ENCODE measurements at places on chromosomes 5 and 9.

DNA sequence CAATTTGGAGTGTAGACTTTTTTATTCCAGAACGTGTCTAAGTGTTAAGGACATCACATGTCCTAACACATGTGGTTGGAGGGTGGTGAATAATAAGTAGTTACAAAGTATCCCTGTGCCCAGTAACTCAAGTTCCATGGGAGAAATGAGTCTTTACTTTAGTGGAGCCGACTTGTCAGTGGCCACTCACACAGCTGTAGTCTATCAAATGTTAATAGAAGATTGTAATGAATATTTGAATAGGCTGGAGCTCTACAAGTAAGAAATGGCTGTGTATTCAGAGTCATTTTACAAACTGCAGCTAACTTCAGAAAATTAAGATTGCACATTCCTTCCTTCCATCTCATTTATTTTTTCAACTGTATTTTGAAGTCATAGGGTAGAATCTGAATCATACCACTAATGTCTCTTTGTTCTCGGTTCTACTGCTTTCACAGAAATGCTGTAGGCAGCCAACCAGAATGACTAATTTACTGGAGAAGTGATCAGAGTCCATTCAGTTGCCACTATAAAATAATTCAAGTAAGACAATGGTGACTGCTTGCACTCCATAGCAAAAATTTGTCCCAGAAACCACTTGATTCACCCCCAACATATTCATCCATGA, 394.8 kb downstream of the NR2F1-AS1 start:
- no peak for DNase-seq

DNA sequence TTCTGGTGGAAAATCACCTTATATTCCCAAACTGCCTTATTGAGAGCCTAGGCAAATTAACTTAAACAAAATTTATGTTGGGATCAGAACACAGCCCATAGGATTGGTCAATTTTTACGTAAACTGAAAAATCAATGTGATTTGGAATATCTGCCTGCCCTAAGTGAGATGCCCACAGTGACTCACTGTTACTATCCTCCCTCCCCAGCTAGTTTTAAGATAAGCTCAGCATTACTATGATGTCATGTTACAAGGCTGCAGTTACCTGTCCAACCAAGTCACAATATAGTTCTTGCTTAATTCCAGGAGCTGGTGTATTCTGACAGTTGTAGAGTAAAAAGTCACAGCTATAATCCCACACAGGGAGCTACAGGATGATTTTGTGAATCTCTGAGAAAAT, 23.1 kb downstream of the SKP1 start:
- no peak for DNase-seq

DNA sequence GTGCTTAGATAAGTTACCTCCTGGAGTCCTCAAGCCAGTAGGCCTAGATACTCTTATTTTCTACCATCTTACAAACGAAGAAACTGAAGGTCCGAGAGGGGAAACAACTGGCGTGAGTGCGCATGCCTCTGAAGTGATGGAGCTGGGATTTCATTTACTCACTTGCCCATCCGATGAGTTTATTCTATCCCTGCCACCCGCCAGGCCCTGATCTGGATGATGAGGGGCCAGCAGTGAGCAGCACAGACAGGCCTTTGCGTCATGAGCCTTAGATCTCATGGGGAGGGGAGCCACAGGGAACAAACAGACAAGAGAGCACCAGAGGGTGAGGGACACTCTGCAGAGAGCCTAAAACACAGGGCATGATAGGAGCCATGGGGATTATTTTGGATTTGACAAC, 34.1 kb upstream of the SLC2A8 start:
- no peak for DNase-seq

DNA sequence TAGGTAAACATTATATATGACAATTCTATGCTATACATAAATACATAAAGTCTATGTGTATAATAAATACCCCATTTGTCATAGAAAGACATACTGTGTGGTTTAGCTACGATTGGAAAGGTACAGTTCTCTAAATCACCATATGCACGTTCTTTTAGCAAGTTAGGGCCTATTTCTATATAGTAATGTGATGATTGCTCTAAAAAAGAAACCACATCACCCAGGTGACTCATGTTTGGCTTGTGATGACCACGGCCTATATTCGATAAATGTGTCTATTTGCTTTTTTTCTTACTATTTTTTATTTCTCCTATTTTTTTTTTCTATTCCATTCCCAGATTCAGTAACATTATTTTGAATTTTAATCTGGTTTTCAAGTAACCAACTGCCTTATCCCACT, 34.7 kb downstream of the RETREG1 start:
- DNase-seq = no peak

GRCh38 chr5:60519372-60519771, 180.6 kb downstream of the DEPDC1B start:
- DNase-seq = no peak

DNA sequence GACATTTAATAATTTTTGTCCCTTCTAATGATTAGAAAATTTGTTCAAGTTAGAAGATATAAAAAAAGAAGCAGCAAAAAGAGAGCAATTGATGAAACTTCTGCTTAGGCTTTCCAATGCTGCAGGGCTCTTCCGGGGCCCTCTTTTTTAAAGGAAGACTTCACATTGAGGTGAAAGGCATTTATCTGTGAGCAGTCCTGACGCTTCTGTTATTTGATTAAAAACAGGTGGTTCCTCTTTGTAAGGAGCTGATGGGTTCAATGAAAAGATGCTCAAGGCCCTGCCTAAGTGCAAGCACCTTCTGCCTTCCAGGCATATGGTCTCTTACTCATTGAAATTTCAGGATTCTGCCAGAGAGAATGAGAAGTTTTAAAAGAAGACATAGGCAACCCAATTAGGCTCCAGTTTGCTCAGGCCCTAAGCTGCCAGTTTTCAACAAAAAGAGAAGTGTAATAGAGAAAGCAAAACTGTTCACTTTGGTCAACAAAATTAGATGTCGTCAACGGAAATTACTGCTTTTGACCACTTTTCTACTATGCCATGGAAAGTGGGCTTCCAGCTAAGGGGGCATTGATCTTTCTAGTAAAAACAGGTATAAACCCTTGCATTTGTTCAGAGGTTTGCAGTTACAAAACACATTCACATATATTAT, 100.2 kb downstream of the INSYN2B start:
- DNase-seq = no peak

DNA sequence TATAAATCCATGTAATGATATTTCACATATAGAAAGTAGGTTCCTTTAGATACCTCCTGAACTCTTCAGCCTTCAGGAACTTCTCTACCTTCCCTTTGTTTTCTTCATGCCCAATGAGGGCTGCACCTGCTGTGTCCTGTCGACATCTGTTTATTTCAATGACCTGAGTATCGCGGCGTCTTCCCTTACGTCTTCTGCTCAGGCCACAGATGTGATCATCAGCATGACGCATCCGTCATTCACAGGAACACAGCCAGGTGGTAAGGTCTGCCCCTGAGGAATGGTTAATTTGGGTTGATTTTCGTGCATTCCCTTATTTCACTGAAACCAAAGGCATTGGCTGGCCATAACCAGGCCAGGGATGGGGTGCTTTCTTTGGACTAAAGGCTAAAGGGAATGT, 217.1 kb downstream of the MED10 start:
- DNase-seq = no peak

GRCh38 chr9:73219985-73220626, 68.4 kb downstream of the ANXA1 start:
- DNase-seq = peak; percentile 41

DNA sequence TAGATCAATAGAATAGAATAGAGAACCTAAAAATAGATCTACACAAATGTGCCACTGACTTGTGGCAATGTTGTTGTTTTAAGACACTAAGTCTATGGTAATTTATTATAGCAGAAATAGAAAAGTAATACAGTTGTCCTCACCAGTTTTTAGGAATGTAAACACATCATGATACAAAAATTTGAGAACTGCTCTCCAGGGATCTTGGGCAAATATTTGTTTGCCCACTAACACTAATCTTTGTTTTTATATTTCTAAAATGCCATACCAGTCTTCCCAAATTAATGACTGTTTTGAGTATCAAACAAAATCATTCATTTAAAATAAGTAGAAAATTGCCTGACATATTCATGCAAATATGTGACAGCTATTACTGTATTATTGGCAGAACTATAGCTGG, 297.6 kb downstream of the BRINP1 start:
- no peak for DNase-seq

GRCh38 chr9:35790025-35790384, 1.4 kb upstream of the NPR2 start:
- DNase-seq = no peak

DNA sequence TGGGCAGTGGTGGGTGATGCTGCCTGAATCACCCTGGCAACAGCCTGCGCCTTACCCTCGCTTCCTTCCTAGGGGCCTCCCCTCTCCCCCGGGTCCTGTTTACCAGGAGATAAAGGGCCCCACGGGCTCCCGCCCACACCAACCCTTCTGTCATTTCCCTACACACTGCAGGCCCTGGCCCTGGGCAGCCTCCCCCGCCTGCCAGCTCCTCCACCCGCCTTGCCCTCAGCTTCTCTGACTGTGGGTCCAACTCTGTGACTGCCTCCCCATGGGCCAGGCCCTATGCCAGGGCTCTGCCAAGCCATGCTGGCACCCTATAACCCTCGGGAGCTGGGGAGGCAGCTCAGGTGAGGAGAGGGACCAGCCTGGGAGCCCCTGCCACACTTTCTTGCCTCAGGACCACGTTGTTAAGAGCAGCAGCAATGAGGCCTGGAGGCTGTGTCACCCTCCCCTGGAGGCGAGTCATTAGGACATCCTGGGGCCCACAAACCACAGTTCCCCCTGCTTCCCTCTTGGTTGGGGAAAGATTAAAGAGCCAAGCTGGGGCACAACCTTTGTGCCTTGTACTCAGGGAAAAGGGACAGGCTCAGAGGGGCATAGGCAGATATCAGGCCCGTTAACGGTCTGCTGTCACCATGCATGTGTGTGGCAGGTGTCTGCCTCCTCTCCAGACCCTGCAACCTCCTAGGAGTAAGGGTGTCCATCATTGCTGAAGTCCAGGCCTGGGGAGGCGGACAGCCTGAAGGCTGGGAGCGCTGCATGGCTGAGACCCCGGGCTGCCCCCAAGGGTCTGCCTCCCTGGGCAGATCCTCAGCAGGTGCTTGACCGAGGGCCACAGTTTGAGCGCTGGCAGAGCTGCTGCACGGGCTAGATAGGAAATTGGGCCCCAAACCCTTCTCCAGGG, 2.8 kb downstream of the MGAT4B start:
- peak; percentile 58 for DNase-seq

DNA sequence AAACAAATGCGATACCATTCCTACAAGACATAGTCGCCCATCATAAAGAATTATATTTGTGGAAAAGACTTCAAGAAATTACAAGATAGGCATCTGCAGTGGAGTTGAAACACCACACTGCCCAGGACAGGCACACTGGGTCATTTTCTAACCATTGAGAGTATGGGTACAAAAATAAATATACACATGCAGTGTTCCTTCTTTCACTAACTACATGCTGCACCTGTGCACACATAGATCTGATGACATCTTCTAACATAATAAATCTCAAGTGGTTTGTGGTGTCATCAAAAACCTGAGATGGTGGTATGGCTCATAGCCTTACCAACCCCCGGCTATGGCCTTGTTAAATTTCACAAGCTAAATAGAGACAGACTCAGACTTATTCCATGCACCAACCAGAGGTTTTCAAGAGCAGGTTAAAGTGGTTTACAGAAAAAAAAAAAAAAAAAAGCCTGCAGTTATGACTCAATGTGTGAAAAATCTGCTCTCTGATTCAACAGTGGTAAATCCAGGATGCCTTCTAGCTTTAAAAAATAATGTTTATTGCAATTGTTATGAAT, 12.4 kb upstream of the NFIB start:
- no peak for DNase-seq

DNA sequence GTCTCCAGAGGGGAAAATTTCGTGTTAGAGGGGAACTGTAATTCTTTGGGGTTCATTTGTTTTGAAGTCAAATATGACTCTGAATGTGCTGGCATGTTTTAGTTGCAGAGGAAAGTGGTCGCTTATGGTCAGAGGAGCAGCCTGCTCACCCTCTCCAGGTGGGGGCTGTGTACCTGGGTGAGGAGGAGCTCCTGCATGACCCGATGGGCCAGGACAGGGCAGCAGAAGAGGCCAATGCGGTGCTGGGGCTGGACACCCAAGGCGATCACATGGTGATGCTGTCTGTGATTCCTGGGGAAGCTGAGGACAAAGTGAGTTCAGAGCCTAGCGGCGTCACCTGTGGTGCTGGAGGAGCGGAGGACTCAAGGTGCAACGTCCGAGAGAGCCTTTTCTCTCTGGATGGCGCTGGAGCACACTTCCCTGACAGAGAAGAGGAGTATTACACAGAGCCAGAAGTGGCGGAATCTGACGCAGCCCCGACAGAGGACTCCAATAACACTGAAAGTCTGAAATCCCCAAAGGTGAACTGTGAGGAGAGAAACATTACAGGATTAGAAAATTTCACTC, 13.5 kb downstream of the TXNDC15 start:
- DNase-seq = no peak

DNA sequence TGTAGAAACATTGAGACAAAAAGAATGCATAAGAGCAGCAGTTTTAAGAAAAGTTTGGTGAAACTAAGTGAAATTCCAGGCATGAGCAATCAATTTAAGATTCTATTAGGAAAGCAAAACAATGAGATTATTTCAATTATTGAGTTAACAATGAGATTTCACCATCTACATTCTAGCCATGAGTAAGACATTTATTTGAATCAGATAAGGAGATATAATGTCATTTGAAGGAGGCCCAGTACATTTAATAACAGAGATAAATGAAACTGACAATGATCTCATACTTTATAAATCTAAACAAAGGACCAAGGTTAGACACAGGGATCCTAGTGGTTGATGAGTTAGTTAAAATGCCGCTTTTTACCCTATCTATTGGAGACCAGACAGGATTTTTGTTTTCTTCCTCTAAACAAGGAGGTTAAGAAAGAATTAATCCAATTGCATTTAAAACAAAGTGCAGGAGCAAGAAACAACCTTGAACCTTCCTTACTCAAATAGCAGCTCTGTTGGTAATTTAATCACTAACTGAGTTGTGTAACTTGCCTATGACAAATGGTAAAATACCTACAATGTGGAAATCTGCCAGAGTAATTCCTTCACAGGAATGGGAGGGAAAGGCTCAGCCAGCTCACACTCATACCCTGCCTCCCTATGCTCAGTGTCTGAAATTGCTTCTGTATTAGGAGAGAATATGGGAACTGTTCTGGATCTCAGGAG, 103.5 kb upstream of the NR3C1 start:
- no peak for DNase-seq

DNA sequence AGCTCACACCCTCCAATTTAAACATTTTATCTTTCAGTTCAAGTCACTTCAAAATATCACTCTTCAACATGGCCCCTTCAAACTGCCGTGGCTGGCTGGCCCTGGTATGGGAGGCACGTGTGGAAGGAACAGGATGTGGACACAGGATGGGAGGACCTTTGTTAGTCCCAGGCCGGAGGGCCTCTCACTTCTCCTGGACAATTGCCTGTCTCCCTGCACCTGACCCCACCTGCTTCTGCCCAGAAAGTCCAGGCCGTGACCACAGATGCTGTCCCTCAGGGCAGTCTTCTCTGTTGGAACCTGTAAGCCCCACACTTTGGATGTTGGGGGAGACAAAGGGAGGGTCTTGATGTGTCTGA, 19.4 kb downstream of the AMBP start:
- no peak for DNase-seq

- DNase-seq = no peak
These were observed 32.1 kb upstream of the HSD17B4 start for GRCh38 chr5:119420169-119420568.

GRCh38 chr9:88528080-88528790, 6.7 kb upstream of the NXNL2 start:
- DNase-seq = no peak
